GM10248 (cell line): ENCODE measurements at places on chromosomes 6 and 20.

- no peak for DNase-seq
These were observed 116.8 kb downstream of the RNASET2 start for GRCh38 chr6:166839569-166839968.

DNA sequence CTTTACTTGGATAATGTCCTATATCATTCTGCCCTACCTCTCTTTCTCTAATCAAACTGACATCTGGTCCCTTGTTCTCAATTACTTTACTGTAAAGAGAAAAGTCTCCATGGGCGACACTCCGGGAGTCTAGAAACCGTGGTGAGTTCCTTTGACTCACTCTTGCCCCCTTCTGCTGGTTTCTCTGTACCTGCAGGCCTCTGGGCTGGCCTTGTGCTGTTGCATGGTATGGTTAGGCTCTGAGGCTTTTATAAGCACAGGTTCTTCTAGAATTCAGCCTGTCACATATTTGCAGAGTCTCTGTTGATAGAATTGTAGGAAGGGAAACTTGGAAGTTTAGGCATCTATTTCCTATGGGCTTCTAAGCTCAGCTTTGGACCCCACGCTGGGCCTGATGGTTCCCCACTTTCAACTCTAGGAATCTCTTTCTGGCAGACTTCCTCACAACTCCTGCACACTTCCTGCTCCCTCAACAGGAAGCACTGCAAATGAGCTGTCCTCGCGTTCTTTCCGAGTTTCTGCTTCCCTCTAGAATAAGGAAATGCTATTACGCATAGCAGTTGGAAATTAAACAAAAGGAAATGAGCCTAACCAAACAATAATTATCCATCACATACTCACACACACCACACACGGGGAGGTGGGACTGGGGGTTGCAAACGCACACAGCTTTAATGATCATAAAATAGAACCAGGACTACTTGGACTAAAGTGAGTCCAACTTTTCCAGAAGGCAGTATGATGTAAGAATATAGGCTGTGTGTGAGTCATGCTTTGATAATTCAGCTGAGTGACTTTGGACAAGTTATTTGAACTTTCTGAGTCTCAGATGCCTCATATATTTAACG is 683.3 kb downstream of the QKI start:
- no peak for DNase-seq

GRCh38 chr6:16912756-16913155 is 151.5 kb upstream of the ATXN1 start:
- no peak for DNase-seq

DNA sequence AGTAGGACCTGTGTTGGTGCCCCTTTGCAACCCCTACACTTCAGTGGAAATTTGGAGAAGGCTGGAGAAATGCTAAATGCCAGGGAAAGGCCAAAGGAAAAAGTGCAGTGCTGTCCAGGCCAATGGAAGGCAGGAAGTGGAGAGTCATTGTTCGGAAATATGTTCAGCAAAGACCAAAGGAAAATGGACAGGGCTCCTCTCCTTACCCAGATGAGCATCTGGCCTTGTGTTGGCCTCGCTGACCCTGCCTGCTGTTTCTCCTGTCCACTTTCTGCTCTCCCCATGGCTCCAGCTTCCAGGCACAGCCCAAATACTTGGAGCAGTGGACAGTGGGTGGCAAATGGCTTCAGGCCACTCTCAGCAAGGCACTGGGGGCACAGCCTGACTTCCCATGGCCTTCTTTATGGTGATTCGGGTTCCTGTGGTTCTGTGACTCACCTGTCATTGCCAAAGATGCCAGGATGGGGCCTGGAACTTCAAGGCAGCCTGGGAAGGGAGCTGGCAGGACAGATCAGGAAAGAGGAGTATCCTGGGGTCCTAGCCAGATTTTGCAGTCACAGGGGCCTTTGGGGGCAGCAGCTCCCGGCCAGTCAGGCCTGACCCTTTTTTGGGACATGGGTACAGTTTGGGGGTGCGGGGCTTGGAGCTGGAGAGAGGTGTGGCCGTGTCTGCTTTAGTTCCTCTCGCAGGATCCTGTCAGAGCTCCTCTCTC is 190.9 kb upstream of the SLC24A3 start:
- DNase-seq: no peak

DNA sequence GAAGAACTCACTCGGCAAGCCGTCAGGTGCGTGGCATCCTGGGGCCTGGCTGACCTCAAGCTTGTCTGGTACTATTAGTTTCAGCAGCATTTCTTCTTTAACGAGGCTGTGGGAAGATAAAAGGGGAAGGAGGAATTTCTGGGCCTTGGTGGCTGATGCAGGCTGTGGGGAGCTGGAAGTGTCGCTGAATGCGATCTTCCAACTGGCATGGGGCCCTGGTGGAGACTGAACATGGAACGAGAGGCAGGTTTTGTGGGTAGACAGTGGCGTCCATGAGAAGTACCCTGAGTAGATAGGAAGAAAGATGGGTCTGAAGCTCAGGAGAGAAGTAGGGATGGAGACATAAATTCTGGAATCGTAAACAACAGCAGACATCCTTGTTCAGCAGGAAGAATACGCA is 23.9 kb downstream of the ERMARD start:
- no peak for DNase-seq

DNA sequence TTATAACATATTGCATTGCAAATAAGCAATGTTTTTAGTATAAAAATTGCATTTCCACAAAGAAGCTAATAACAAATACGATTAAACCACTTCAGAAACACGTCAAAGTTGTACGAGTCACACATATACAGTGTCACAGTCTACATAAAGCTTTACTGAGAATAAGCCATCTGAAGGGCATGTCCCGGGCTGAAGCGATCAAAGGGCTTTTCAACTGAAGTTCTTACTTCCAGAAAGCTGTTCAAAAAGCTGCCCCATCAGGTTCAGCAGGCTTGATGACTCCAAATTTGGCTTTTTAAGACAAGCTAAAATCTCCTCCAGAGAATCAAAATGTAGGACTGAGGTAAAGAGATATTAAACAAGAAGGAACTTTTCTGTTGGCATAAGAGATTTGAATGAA is 37.5 kb upstream of the HAO1 start:
- DNase-seq: no peak

- no peak for DNase-seq
These were observed 127.2 kb downstream of the FOXO3 start for GRCh38 chr6:108687921-108688320.

DNA sequence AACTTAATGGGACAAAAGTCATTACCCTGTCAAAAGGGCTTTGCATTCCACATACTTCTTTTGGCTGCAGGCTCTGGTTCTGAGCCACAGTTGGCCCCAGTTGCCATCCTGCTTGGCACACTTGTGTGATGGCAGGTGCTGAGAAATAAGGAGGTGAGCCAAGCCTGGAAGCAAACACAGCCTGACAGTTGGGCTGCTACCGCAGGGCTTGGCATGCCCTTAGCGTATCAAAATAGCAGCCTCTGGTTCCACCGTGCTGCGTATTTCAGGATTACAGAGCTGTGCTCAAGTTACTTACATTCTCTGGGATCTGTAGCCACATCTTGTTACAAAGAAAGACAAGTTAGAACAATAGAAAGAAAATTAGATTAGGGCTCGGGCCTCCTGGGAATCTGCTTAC is 11.1 kb downstream of the MTHFD1L start:
- DNase-seq: no peak

DNA sequence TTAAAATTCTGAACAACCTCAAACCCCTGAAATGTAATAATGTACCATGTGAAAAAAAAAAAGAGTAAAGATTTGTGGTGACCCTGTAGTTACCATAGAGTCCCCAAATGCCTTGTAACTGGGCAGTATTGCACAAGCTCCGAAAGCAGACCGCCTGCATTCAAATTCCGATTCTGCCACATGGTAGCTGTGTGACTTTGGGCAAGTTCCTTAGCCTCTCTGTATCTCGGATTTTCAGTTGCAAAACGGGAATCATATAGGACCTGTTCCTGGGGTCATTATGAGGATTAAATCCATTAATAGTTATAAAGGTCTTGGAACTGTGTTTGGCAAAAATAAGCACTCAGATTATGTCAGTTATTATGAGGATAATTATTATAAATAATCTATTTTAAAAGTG is 43.6 kb downstream of the TSPYL4 start:
- DNase-seq: no peak

DNA sequence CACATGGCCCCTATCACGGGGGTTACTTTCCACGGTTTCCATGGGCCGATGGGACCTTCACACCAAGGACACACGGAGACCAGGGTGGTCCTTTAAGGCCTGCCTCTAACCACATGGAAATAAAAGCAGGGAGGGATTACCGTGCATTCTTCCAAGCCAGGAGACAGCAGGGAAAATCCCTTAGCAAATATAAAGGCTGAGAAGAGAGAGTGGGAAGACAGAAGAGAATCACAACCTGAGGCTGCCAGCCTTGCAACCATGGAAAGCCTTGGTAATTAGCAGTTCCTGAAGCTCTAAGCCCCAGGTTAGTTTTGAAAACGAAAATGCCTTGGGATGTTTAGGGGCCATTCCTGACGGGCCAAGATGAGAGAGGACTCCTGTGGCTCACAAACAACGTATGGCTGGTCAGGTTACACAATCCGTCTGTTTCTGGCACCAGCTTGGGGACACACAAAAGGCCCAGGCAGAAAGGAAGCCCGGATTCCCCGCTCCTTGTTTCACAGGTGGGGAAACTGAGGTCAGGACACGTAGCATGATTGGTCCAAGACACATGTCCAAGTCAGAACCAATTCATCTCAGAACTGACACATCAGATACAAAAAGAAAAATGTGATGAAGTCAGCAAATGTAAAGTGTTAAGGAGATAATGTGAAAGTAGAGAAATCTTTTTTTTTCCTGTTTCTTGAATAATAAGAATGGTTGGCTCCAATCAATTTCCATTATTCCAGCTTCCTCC is 2.8 kb downstream of the PREX1 start:
- no peak for DNase-seq

GRCh38 chr6:148514091-148514845 is 171.6 kb downstream of the SASH1 start:
- DNase-seq: no peak

DNA sequence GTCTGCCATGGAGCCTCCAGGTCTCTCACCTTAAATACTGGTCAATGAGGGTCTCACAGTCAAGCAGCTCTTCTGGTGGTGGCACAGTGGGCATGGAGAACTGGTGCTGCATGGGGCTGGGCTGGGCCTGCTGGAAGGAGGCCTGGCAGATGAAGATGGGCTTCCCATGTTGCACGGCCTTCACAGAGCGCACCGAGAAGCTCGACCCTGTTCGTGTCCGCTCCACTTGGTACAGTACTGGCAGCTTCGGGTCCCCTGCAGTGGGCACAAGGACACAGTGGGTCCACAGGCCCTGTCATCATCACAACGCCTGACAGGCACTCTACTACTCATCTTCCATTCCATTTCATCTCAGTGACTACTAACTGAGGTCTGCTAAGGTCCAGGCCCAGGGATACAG is 8.8 kb downstream of the ACOT8 start:
- DNase-seq: no peak

DNA sequence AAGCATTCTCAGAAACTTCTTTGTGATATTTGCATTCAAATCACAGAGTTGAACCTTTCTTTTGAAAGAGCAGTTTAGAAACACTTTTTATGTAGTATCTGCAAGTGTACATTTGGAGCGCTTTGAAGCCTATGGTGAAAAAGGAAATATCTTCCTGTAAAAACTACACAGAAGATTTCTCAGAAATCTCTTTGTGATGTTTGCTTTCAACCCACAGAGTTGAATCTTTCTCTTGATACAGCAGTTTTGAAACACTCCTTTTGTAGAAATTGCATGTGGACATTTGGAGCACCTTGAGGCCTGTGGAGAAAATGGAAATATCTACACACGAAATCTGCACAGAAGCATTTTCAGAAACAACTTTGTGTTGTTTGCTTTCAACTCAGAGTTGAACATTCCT is 612.3 kb upstream of the ZNF337 start:
- DNase-seq: no peak

DNA sequence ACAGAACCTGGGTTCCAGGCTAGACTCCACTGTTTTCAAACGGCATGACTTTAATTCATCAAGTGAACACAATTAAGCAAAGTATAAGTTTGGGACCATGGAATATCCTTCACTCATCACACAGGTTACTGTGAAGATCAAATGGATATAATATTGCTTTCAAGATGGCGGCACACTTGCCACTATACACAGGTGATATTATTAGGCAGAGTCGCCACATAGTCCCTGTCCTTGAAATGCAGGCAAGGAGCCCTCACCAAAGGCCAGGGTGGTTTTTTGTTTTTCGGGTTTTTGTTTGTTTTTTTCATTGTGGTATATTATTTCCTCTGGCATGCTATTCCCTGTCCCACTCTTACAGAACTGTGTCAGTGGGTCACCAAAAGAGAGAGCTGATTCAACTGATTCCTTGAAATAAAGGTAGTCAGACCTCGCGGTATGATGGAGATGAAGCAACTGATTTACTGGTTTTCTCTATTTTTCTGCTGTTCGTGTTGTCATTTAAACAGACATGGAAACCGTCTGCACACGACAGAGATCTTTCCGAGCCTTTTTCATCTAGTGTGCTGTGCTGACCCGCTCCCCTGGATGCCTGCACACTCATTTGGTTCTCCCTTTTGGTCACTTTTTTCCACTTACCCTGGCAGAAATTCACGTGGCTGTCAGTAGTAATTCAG is 29.7 kb downstream of the MYB start:
- DNase-seq: no peak

- no peak for DNase-seq
These were observed 277.0 kb downstream of the PREX1 start for GRCh38 chr20:48550814-48551213.

GRCh38 chr6:30888816-30889495 is 4.6 kb downstream of the DDR1 start:
- DNase-seq: no peak

- no peak for DNase-seq
These were observed 117.6 kb upstream of the CDH4 start for GRCh38 chr20:61134296-61135030.

DNA sequence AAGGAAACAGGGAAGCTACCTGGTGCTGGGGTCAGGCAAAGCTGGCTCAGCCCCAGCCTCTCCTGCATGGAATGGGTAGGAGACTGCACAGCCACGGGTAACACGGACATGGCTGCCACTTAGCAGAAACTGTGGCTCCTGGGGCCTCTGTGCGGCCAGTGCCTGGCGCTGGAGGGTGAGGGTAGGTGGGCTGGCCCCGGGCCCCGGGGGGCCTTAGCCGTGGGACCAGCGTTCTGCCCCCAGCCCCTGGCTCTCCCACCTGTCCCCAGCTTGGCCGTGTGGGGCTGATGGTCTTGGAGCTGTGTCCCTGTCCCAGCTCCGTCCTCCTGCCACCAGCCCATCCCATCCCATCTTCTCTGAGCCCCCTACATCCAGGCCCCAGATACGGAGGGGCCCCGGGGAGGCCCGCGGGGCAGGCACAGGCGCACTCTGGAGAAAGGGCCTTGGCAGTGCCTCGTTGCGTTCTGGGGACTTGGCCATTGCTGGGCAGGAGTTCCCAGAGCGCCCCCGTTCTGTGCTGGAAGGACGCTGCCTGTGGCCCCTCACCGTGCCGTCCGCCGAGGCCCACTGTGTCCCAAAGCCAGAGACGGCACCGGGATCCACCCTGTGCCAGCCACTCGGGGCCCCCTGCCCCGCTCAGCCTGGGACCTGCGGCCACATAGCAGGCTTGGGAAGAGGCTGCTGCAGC is 12.2 kb downstream of the CHRNA4 start:
- DNase-seq: no peak

DNA sequence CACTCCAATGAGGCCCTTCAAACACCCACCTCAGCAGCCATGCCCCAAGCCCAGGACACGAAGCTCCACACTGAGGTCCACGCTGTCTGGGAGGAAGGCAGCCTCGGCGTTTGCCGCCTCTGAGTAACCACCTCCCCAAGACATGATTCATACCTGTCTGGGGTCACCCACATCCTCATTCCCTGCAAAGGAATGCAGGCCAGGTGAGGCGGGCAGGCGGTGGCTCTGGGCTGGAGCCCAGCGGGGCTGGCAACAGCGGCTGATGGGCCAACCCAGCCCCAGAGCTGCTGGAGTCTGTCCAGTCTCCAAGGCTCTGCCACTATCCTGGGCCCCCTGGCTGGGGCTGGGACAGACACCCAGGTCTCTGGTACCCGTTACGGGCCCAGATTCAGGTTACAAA is 14.8 kb downstream of the PMEPA1 start:
- DNase-seq: no peak
